Thyroid gland (tissue), 4 donors: ENCODE measurements at places on chromosomes 2 and 18. TPM values are rescaled to one million over a fixed set of nuclear protein-coding genes. Genes with fewer than 3 reads are reported as not detected.

GRCh38 chr2:157523270-157524247 lies 79.7 kb upstream of the CYTIP start:
- DNase-seq, result no peak

CRYBA2 gene
- total RNA-seq, result not detected

GRCh38 chr2:147351784-147352183 lies 493.0 kb upstream of the ACVR2A start:
- DNase-seq, result no peak

DNA sequence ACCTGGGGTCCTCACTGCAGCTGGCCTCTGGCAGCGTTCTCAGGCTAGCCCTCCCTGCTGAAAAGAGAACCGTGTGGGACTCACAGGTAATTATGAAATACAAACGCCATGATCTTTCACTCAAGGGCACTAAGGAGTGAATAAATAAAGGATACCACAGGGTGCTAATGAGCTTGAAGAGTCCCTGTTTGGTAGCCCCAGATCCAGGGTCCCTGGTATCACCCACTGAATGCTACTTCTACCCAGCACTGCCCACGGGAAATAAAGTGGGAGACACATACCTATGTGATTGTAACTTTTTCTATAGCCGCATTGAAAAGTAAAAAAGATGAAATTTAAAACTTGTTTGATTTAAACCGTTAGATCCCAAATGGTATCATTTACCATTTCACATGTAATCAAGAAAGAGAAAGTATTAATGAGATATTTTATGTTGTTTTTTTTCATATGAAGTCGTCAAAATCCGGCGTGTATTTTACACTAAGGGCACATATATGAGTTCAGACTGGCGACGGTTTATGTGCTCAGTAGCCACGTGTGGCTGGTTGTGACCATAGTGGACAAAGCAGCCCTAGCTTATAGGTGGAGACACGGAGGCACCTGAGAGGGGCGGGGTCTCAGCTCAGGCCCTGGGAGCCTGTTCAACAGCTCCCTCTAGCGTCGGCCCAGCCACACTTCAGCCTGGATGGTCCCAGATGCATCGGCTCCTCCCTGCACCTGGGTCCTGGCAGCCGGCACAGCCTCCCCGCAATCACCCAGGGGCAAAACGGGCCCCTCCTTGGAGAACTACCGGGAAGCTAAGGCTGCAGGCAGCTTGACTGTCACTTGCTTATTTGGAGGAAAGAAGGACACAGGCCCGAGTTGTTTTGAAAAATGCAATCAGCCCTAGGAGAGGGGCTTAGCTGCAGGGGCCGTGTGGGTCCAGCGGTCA lies 39.2 kb downstream of the ODC1 start:
- peak; percentile 87 for DNase-seq

GRCh38 chr2:218816561-218817011 lies 15.0 kb downstream of the PRKAG3 start:
- DNase-seq, result no peak

DNA sequence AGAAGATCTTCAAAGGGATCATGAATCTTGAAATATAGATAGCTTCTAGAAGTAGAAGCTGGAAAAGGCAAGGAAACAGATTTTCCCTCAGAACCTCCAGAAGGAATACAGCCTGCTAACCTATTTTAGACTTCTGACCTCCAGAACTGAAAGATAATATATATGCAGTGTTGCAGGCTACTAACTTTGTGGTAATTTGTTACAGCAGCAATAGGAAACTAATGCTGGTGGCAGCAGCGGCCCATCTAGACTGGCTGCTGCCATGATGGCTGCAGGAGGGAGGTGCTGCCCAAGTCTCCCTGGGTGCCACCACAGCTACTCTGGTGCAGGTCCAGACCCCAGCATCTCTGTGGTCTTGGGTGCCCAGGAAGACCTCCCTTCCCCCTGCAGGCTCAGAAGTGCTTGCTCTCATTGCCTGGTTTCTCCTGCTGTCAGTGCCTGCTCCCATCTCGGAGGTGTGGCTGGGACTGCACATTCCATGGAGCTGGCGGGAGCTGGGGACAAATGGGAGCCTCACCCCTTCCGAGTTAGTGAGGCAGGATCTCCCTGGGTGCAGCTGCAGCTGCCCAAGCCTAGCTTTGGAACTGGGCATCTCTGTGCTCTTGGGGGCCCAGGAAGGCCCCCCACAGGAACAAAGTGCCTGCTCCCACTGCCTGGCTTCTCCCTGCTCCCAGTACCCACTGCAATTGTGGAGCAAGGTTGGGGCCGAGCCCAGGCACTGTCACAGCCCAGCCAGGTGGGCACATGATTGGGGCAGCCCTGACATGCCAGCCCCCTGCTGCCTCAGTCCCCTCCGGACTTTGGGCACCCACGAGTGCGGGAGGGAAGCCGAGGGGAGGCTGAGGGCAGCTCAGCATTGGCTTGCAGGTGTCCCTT lies 18.1 kb upstream of the CCDC88A start:
- DNase-seq, result no peak

KCNG2 gene
- not detected for total RNA-seq

- DNase-seq, result no peak
Measured at GRCh38 chr2:240791821-240792628, 28.0 kb downstream of the KIF1A start.

DNA sequence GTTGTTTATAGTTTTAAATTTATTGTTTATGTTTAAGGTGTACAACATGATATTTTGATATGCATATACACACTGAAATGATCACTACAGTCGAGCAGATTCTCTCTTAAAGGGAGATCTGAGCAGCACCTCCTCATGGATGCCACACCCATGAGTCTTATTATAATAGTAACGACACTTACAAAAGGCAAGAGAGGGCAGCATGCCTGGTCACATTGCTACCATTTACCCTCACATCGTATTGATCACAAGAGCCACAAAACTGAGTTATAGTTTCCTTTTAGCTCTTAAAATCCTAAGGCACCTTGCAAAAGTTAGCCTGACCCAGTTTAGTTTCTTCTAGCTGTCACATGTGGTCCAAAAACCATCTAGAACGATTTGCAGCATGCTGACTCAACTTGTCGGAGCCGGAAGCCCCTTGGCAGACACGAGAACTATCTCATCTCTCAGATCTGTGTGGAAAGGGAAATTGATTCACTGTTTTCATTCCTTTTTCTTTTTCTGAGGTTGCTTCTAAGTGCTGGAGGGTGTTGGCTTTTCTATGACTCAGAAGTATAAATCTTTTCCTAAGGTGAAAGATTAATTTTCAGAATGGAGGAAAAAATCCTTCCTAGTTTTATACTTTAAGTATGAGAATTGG lies 85.3 kb downstream of the CDC42EP3 start:
- DNase-seq, result peak; percentile 17

DNA sequence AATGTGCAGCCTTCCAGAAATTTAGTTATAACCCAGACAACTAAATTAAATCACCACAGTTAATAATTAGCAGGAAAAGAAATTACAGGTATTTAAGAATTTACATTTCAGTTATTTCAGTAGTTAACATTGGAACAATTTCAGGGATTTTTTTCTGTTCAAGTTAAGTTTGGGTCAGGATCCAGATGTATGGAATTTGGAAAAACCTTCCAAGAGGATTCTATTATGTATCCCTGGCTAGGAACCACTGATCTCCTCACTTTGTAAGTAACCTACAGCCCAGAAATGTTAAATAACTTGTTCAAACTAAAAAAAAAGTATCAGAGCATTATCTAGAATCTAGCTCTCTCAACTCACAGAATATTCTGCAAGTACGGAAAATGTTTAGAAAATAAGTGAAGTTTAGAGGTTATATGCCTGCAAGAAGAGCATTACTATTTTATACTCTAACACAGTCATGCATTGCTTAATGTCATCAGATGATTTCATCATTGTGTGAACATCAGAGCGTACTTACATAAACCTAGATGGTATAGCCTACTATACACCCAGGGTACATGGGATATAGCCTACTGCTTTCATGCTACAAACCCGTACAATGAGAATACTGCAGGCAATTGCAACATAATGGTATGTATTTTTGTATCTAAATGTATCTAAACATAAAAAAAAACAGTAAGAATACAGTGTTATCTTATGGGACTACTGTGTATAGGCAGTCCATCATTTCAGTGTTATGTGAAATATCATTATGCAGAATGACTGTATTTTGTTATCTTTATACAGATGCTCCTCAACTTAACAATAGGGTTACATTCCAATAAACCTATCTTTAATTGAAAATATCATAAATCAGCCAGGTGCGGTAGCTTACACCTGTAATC lies 6.1 kb downstream of the NCKAP1 start:
- DNase-seq, result no peak

GRCh38 chr2:130252880-130253645 lies 54.8 kb upstream of the TUBA3E start:
- no peak for DNase-seq

DNA sequence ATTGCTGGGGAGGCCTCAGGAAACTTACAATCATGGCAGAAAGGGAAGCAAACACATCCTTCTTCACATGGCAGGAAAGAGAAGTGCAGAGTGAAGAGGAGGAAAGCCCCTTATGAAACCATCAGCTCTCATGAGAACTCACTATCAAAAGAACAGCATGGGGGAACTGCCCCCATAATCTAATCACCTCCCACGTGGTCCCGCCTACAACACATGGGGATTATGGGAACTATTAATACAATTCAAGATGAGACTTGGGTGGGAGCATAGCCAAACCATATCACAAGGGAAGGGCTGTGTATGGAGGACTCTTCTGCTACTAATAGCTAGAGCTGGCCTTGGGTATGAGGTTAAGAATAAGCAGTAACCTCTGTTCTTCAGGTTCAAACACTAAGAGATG lies 8.8 kb upstream of the SETBP1 start:
- no peak for DNase-seq

EVA1A gene
- 13.4 TPM for total RNA-seq

ACVR1C gene
- 0.42 TPM for total RNA-seq

DNA sequence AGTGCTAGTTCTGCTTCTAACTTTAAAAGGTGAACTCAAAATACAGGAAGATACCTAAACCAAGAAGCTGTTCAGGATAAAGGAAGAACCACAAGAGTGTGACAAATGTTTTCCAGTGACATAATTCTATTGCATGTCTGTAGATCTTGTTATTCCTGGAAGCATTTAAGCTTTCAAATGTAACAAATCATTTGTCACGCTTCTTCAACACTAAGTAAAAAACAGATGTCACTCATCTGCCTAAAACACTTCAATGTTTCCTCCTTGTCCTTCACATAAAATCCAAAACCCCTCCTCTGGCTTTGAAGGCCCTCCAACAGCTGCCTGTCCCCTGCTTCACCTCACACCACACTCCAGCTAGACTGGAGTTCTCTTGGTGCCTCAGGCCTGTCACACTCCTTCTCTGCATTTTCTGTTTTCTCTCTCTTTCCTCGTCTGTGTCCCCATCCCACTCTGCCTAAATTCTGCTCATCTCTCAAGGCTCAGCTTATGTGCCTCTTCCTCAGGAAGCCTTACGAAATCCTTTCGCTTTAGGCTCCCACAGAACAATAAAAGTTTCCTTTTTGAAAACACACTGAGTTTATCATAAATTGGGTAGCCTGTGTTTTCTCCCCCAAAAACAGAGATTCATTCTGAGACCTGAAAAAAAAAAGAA lies 6.4 kb upstream of the CLEC4F start:
- no peak for DNase-seq

- no peak for DNase-seq
Measured at GRCh38 chr2:174693344-174693743, 70.9 kb downstream of the CHRNA1 start.

DNA sequence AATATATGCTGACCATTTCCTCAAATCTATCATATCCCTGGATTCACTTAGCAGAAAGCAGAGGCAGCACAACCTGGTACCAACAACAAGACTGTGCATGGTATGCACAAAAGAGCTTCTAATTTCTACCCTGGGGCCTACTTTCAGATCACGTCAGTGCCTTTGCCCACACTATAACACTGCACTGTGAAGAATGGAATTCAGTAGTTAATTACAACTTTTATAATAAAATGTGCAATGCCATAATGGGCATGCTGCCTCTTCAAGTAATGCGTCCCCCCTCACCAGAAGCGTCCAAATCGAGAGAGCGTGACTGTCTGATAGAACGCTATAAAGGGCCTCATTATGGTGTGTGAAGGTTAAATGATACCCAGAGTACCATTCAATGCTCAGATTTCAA lies 328.1 kb upstream of the PKDCC start:
- no peak for DNase-seq

DNA sequence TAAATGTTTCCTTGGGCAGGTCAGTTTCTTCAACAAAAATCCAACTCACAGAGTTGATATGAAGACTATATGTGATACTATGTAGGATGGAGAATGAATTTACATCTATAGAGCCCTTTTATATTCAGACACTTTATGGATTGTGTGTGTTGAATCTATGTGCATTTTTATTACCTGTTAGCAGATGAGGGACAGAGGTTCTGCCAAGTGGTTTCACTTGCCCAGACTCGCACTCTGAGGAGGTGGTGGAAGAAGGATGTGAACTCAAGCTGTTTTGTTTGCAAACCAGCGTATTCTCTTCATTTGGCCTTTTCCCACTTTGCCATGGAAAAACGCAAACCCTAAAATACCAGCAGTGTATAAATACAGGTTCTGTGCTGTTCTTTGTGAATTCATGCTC lies 237.6 kb downstream of the TDRD15 start:
- no peak for DNase-seq

DNA sequence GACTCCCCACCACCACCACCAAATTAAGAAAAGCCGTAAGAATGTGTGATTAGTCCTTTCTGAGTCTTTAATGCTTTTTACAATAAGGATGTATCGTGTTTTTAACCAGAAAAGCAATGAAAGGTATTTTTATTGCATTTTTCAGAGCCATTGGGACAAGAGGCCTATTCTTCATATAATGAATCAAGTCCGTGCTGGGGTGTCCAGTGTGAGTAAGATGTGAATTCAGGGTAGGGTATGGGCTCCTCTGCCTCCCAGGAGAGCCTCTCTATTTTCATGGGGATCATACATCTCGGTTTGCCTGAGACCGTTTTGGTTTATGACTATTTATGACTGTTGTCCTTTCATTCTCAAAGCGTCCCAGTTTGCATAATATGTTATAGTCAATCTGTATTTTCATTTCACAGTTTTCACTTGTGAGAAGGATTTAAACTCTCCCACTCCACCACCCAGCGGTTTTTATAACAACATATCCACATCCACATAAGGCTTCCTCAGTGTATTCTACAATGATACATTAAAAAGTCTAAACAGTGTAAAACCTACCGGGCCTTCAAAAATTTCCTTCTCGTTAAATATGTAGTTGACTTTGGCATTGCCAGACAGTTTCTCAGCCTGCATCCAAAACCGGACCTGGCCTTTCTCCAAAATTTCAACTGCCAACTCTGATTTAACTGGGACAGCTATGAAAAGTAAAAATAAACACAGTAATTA lies 80.8 kb upstream of the LPIN2 start:
- no peak for DNase-seq

GREB1L gene
- total RNA-seq, result 43.5 TPM

KANSL1L gene
- total RNA-seq, result 154 TPM
